Endodermal cell (in vitro differentiated cells): ENCODE measurements at places on chromosomes 5 and 9. TPM values are rescaled to one million over a fixed set of nuclear protein-coding genes. Genes with fewer than 3 reads are reported as not detected.

The KCNT1 gene
- 0.07 and 0.15 TPM in 2 replicates for total RNA-seq

The CCL27 gene
- total RNA-seq = 0.49 TPM in 1 of 3 replicates, not detected in the others

The TLX3 gene
- not detected in 2 replicates for total RNA-seq

The CCDC180 gene
- total RNA-seq = 5.6 to 10.9 TPM (median 7.4 TPM) in 3 replicates

The PLAC8L1 gene
- total RNA-seq = 0.52 and 1.5 TPM in 2 replicates

The CDC14B gene
- total RNA-seq = 31.0 to 48.8 TPM (median 47.5 TPM) in 3 replicates

The PCDHA1 gene
- 2.5 and 2.9 TPM in 2 replicates for total RNA-seq

The FSTL4 gene
- 3.9 to 5.0 TPM (median 4.4 TPM) in 3 replicates for total RNA-seq

The PGGT1B gene
- total RNA-seq = 42.3 and 43.7 TPM in 2 replicates

The C5orf52 gene
- total RNA-seq = not detected in 3 replicates

The CRHBP gene
- total RNA-seq = 9.8 and 14.4 TPM in 2 replicates

The LEAP2 gene
- 0.84 to 1.2 TPM (median 0.95 TPM) in 3 replicates for total RNA-seq

The SLC45A2 gene
- 0.20 and 0.27 TPM in 2 replicates for total RNA-seq

The PCSK1 gene
- total RNA-seq = not detected in 3 replicates

The STPG3 gene
- total RNA-seq = 0.25 TPM in 1 of 2 replicates, not detected in the other

The SPATA31D4 gene
- not detected in 2 replicates for total RNA-seq

The GABRA6 gene
- total RNA-seq = not detected in 3 replicates

GRCh38 chr9:87685441-87685840 is 40.5 kb upstream of the CTSL start:
- peak; percentile 12 for DNase-seq

DNA sequence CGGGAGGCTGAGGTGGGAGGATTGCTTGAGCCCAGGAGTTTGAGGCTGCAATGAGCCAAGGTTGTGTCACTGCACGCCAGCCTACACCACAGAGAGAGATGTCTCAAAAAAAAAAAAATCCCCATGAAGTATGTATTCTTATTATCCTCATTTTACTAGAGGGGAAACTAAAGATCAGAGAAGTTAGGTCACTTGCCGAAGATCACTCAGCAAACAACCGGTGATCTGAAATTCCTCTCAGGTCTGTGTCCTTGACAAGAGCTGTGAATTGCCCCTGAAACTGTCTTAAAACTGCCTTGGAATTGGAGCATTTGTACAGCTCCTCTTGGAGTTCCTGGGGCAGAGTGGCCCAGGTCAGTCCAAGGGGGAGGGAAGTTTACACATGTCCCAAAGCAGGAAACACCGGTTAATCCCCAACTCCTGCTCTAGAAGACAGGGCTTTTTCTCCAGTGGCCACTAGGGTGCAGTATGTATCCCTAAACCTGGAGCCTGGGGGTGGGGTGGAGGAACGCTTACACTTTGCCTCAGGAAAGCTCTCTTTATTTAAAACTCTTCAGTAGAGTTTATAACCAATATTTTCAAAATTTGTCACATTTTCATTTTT is 27.6 kb downstream of the AQP7 start:
- peak; percentile 92 for DNase-seq

DNA sequence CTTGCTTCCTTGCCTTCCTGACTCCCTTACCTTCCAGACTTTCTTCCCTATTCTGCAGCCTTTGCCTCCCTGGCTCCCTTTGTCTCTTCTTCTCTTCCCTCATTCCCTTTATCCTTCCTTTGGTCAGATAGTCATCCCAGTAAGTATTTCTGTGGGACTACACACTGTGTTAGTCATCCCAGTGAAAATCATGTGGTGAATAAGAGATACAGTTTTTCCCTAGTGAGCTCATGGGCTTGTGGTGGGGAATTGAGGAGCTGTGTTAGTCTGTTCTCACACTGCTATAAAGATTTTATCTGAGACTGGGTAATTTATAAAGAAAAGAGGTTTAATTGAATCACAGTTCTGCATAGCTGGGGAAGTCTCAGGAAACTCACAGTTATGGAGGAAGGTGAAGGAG is 109.8 kb upstream of the EDIL3 start:
- DNase-seq = no peak

DNA sequence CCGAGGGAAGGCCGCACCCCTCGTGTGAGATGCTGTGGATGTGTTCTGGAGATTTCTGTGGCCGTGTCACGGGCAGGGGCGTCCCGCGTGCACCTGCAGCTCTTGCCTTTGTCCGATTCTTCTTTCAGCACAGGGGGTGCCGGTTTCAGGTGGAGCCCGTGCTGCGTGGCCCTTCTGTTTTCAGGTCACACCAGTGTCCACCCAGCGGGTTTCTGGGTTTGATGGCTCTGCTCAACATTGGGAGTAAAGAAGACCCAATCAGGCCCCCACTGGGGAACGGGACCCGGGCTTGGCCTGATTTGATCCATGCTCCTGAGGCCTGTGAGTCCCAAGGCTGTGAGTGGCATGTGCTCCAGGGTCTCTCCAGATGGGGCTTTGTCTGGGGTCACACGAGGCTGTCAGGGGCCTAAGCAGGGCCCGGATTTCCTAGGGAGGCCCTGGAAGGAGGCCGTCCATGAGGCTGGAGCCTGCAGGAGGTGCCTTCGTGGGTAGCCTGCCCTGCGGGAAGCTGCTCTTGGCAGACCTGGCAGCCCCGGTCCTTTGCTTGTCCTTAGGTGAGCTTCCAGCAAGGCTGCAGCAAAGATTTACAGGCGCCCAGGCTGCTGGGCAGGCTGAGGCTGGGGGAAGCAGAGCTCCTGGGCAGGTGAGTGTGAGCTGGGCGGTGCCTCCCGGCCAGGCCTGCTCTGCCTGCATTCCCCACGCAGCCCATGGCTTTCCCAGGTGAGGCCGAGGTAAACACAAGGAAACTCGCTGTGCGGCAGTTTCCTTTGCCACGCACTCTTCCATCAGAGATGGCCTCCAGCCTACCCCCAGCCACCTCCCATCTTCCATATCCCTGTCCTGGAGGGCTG is 12.8 kb downstream of the MRPL36 start:
- peak; percentile 42 for DNase-seq

DNA sequence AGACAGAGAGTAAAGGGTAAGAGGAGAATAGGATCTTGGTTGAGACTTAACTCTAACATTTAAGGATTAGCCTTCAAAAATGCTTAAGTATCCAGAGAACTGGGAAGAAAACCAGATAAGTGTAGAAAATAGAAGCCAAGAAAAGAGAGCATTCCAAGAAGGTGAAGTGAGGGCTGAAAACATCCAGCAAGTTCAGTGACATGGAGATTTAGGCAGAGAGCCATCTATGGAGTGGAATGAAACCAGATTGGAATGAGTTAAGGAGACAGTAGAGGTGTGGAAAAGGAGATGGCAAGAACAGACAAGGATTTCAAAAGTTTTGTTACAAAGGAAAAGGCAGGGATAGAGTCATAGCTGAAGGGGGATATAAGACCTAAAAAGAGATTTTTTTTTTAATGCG is 188.1 kb downstream of the TRPM3 start:
- DNase-seq = no peak

- peak; percentile 89 for DNase-seq
Measured at GRCh38 chr5:56561-57290, 35.2 kb upstream of the PLEKHG4B start.

DNA sequence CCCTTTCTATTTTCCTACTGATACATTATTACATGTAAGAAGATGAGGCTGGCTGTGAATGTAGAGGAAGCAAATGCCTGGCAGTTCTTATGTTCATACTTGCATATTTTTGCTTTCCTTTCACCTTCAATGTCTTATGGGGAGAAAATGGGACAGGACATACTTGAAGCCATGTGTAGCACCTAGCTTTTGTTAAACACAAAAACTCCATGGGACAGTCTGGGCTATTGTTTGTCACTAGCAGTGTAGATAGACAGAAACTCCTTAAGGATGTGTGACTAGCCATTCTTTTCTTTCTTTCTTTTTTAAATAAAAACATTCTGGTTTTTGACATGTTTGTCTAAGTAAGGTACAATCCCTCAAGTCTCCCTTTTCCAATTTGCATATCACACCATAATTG is 122.7 kb downstream of the ARL15 start:
- no peak for DNase-seq

DNA sequence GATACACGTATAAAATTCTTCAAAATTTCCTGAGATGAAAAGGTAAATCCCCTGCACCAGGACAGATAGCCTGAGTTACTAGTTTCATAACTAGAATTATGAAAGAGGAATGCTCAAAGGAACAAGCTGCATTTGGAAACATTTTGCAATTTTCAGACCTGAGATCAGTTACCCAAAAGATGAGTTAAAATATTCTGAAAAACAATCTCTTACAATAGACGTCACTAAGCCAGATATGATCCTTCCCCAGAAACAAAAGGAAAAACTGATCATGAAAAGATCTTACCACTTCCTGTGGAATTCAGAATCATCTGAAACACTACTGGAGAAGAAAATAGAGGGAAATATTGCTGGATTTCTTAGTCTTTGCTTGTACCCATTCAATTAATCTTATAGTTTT is 204.7 kb downstream of the ARRDC3 start:
- DNase-seq = no peak

- no peak for DNase-seq
Measured at GRCh38 chr5:92852219-92852618, 728.8 kb downstream of the NR2F1-AS1 start.

- DNase-seq = peak; percentile 65
Measured at GRCh38 chr5:322281-322941, 897 bp downstream of the AHRR start.

DNA sequence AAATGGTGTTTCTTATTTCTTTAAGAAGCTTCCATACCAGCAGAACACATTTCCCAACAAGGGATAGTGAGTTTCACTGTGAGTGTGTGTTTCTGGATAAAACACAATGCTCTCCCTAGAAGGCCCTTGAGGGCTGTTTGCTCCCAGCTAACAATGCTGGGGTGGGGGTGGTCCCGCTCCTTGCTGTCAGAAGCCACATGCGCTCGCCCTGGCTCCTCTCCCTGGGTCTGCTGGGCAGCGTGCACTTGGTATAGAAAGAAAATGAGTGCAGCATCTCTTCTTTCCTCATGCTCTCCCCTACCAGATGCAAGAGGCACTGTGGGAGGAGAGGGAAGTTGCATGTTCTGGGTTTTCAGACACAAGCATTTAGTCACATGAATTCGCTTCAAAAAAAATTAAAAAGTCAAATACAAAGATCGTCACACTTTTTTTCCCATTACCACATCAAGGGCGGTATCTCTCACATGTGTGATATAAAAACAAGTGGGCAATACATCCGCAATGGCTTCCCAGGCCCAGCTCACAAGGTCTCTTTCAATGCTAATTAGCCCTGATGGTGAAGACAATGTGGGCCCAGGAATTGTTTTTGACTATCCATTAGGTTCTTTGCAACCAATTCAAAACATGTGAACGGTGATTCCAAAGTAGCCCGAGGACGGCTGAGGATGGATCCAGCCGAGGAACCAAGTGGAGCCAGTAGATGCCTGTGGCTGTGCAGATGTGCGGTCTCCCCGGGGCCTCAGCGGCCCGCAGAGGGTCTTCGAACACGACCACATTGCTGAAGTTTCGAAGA is 603.6 kb downstream of the IRX1 start:
- DNase-seq = peak; percentile 62

DNA sequence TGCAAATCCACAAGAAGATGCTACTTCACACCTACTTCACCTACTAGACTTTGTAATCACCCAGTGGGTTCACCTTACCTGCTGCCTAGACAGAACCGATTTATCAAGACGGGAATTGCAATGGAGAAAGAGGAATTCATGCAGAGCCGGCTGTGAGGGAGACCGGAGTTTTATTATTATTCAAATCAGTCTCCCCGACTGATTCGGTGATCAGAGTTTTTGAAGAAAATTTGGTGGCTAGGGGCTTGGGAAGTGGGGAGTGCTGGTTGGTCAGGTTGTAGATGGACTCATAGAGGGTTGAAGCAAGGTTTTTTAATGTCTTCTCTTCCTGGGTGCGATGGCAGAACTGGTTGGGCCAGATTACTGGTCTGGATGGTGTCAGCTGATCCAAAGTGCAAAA is 23.4 kb downstream of the SFXN1 start:
- DNase-seq = peak; percentile 64

GRCh38 chr5:54254482-54255198 is 55.7 kb downstream of the ARL15 start:
- DNase-seq = no peak

- no peak for DNase-seq
Measured at GRCh38 chr9:22682536-22682935, 235.9 kb downstream of the DMRTA1 start.

- DNase-seq = no peak
Measured at GRCh38 chr5:42851481-42851880, 39.8 kb upstream of the SELENOP start.

DNA sequence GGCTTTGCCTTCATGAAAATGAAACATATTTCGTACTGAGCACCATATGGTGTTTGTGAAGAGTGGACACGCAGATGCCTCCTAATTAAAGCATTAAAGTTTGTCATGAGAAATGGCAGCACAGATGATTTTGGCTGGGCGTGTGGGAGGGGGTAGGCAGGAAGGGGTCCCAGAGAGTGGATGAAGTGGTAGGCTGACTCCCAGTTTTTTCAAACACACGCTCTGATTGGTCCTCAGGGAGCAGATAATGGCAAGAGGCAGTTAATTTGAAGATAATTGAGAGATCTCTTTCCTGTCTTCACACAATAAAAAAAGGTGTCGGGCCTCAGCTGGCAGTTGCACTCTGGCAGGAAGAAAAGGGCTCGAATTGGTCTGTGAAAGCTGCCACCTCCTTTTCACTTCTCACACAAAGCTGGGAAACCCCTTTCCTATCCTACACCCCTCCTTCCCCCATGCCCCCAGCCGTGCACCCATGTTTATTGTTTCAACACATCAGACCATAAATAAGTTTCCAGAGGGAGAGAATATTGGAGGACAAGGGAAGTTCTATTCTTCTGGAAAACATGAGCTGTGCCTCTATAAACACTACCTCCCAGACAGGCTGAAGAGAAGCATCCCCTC is 429.6 kb downstream of the ARHGEF28 start:
- peak; percentile 61 for DNase-seq

GRCh38 chr5:154316223-154316935 is 125.8 kb downstream of the GALNT10 start:
- no peak for DNase-seq

GRCh38 chr5:15009420-15009819 is 137.8 kb upstream of the ANKH start:
- no peak for DNase-seq

DNA sequence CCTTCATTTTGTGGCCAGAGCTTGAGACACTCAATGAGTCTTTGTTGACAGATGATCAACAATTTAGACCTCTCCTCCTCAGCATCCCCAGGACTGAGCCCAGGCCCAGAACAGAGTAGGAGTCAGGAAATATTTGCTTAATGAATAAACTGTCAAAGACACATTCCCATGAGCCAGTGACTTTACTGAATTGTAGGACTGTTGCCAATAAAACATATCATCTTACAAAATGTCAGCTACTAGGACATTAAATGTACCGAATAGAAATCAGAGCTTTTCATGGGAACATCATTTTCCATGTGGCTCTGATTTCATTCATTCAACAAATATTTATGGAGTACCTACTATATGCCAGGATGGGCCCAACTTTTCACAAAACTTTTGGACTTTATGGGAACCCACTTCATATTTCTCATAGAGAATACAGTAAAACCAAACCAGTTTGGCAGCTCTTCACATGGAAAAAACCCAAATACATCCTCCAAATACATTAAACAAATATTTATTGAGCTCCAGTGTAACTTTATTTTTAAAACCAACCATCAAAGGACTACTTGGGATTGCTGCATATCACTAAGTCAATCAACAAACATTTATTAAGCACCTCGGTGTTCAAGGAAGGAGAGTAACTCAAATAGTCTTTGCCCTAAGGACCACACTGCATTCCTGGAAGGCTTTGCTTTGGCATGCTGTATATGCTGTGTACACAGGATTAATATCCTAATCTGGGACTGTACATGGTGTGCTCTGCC is 11.4 kb downstream of the VDAC1 start:
- DNase-seq = no peak

- no peak for DNase-seq
Measured at GRCh38 chr5:129048509-129048908, 46.0 kb upstream of the ISOC1 start.

GRCh38 chr9:78030296-78030552 is 1.4 kb downstream of the GNAQ start:
- DNase-seq = no peak
